ENCODE measurements at places on chromosomes 6 and 20.

- DNase-seq, result no peak
Measured at GRCh38 chr20:17142666-17143065, 84.2 kb upstream of the PCSK2 start.

GRCh38 chr6:87789198-87789899, 87.3 kb upstream of the AKIRIN2 start:
- DNase-seq, result peak; percentile 71

DNA sequence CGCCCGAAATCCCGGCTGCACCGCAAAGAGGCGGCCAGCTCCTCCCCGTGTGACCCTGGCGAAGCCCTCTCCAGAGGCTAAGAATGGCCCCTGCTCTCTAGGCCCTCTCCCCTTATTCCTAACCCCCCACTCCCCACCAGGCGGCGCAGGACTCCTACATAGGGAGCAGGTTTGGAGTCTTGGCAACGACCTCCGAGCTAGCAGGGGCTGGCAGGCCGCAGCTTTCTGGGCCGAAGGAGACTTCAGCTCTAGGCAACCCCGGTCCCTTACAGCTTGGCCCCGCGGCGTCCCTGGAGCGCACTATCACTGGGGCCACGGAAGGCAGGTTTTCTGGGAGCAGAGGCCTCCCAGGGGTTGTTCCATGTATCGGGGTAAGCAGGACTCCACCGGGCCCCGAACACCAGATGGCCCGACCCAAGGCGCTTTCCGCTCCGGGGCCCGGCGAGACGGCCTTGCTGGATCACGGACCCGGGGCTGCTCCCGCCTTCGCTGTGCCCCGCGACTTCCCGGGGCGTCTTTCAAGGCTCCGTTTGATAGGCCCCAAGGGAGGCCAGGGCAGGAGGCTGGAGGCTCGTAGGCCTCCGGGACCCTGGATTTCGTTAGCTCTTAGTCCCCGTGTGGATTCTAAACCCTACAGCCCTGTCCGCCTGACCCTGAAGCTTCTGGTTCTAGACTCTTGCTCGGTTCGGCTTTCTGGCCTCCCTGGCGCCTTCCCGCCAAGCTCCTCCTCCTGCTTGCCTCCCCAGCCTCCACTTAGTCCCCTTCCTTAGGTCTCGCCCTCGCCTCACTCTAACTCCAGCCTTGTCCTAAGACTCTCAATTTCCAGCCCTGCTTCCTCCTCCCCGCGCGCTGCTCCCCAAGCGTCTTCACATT, 1.9 kb downstream of the SLC32A1 start:
- peak; percentile 28 for DNase-seq

DNA sequence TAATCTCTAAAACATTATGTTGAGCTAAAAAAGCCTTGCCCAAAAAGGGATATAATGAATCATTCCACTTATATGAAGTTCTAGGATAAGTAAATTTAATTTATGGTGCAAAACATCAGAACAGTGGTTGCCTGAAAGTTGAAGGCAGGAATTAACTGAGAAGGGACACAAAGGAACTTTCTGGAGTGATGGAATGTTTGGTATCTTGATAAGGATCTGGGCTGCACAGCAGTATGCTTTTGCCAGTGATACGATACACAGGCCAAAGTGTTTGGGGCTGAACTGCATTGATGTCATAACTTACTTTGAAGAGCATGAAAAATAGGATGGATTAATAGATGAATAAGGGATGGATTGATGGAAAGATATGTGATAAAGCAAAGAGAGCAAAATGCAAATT, 146.1 kb upstream of the LRFN2 start:
- DNase-seq, result no peak

GRCh38 chr6:150541576-150541975, 58.1 kb upstream of the PLEKHG1 start:
- no peak for DNase-seq

- no peak for DNase-seq
Measured at GRCh38 chr6:35694462-35694861, 5.7 kb upstream of the FKBP5 start.

- peak; percentile 96 for DNase-seq
Measured at GRCh38 chr20:21303061-21303871, at the start of gene XRN2. Gene XRN2 (plus strand): TSS chr20:21303331. CDS start chr20:21303399, 68 bp downstream.

DNA sequence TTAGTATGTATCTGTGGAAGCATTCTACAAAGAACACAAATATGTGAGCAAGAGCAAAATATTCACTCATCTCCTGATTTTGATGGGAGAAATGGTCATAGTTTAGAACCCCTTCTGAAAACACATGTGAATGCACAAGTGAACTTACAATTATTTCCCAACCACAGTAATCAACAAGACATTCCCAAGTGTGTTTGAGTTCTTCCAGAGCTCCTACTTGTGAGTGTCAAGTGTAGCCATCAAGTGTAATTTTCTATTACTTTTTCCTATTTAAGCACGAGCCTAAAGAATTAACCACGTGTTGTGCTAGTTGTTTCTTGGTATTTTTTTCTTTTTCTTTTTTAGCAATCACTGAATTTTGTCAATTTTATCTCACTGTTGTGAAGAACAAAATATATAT, 402.3 kb downstream of the NKAIN2 start:
- no peak for DNase-seq

- no peak for DNase-seq
Measured at GRCh38 chr20:25580711-25581110, 4.6 kb downstream of the NINL start.

- DNase-seq, result no peak
Measured at GRCh38 chr6:127761084-127761483, 139.8 kb downstream of the THEMIS start.

DNA sequence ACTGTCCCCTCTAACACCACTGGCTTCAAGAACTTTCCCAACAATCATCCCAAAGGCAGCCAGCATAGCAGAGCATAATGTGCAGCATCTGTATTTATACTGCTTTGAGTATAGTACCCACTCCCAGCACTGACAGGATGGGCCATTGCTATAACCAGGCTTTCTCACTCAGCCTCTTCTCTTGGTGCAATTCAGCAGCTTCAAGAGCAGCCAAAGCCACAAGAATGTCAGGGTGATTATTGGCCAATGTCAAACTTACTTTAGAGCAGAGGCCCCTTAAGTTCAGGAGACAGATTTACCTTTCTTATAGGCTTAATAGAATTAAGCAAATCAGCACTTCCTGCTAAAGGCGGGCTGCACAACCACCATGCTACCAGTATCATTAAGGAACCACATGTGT, 232.4 kb upstream of the RSPO3 start:
- DNase-seq, result no peak

GRCh38 chr6:36873612-36874442, 776 bp downstream of the PPIL1 start:
- DNase-seq, result peak; percentile 55

- peak; percentile 47 for DNase-seq
Measured at GRCh38 chr20:14412065-14412681, 74.8 kb upstream of the FLRT3 start.

DNA sequence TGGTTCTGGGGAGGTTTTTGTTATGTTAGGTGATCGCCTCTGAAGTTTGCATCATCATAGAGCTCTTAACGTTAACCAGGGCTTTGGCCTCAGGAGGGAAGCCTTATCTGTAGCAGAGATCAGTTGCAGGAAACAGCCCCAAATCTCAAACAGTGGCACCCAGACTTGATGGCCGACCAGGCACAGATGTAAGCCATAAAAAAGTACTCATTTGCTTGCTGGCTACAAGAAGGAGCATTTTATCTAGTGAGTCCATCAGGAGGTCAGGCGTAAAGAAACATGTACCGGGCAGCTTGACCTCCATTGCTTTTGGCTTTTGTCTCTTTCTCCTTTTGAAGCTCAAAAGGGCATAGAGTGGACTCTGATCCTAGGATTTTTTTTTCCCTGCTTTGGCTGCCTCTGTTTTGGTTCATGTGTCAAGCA, 122.3 kb downstream of the CCDC170 start:
- no peak for DNase-seq

DNA sequence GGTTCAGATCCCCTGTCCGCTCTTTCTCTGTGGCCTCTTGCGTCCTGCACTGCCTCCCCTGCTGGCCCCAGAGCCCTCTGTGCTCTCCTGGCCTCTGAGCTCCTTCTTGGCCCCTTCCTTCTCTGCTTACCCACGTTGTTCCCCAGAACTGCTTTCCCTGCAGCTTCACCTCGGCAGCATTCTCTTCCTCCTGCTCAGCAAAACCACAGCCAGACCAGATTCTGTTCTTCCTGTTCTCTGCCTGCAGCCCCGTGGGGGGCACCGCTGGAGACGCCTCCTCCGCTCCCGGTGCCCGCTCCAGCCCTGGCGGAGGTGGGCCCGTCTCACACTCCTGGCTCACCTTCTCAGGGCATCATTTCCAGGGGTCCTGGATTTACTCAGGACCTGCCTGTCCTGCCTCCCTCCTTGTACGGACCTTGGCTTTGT, 59.7 kb downstream of the TCP11 start:
- no peak for DNase-seq

- peak; percentile 63 for DNase-seq
Measured at GRCh38 chr20:1815502-1816085, 79.6 kb upstream of the SIRPA start.

DNA sequence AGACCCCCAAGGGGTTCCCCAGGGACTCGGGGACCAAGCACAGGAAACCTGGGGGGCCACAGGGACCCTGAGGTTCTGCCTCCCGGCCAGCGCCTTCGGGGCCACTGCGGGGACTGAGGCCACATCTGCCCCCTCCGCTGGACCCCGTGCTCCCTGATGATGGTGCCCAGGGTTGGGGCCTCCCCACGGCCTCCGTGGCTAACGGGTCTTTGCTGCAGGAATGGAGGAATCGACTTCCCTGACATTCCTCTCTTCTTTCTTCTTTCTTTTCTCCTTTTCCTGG, 330.2 kb downstream of the TAF4 start:
- DNase-seq, result no peak

- peak; percentile 34 for DNase-seq
Measured at GRCh38 chr20:64203037-64203777, 39.0 kb downstream of the MYT1 start.

GRCh38 chr6:26222571-26222970, 135.3 kb downstream of the HFE start:
- DNase-seq, result peak; percentile 50

GRCh38 chr6:106628658-106629102, 618 bp downstream of the RTN4IP1 start:
- DNase-seq, result no peak

DNA sequence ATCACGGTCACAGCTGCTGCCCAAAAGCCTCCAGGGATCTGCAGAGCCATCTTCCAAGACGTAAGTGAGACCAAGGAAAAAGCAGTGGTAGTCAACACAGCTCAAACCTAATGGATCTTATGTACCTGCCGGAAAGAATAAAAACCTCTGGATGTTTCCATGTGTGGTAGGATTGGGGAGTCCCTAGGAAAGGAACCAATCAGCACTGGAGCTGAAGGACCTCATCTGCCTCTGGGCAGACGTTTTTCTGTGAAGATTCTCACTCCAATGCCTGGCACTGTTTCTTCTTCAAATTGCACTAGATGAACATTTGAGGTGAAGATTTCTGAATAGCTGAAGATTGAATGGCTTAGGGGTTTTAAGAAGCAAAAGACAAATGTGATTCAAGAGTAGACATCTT, at the start of gene HLA-DQB2:
Gene HLA-DQB2, minus strand, starts transcription at position 112 of the 400 bp plus-strand sequence. Its CDS starts 62 bp downstream, at position 50.
- no peak for DNase-seq

GRCh38 chr6:8420031-8420588, 15.2 kb downstream of the SLC35B3 start:
- DNase-seq, result no peak

GRCh38 chr6:12572896-12573827, 143.4 kb upstream of the PHACTR1 start:
- DNase-seq, result no peak

DNA sequence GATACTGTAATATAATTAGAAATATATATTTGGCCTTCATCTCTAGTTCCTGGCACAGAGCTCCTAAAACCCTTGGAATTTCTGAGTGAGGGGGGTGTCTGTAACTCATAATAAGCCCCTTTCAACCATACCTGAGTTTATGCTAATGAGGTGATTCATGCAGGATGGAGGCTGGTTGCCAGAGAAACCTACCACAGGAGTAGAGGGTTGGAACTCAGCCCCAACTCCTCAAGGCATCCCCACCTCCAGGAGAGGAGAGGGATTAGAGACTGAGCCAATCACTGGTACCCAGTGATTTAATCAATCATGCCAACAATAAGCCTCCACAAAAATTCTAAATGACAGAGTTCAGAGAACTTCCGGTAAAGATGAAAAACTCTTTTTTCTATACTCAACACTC, 17.5 kb downstream of the UQCC1 start:
- DNase-seq, result no peak

DNA sequence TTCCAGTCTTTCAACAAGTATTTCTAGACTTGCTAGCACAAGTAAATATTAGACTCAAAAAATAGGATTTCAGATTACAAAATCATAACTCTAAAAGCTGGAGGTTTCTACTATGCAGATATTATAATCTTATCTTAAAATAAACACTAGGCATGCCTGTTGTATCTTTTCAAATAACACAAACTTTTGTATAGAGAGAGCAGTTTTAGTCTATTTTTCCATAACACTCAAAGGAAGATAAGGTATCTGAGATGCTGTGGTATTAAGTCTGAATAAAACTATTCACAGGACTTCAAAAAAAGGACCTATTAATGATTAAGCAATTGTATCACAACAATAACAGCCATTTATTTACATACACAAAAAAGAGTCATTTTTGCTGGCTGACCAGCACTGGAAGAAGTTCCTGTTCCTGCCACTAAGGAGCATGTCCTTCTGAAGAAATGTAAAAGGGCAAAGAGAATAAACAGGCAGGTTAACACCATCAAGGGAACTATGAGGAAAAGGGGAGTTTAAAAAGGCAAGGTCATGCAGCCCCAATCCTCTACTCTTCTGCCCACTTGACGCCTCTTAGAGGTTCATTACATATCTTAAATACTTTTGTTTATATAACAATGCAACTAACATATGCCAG, 39.4 kb downstream of the REPS1 start:
- peak; percentile 35 for DNase-seq

DNA sequence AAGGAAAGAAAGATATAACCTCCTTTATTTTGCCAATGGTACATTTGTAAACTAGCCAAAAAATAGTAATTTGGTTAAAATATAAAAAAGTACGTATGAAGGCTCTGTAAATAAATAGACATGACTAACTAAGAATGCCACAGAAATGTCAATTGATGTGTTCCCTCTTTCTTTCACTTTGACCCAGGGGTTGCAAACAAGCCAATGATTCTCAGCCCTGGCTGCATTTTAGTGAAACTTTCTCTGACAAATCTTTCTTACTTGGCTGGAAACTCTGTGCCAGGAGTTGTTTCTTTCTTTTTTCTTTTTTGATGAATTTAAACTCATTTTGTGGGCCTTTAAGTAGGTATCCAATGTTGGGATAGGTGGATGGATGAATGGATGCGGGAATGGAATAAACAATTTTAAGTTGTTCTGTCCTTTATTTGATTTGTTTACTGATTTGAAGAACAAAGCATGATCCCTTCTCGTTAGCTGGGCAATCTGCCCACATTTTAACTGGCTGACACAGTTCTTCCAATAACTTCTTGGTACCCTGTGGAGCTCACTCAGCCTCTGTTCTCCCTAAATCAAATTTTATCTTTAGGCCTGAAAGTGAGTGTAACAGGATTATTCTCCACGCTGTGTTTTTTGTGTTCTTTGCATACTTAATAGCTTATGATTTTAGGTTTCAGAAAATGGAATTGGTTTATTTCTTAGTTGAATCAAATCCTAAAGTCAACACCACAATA, 58.6 kb upstream of the GCLC start:
- DNase-seq, result no peak

Measured in NCI-H2171 treated with DMSO at 0.1 percent for 48 hours (cell line).